ENCODE measurements at places on chromosomes 7 and 10.

GRCh38 chr10:121112136-121112535, 261.0 kb downstream of the WDR11 start:
- no peak overlapping the region for H3K4me3 ChIP-seq
- no peak overlapping the region for H3K27ac ChIP-seq
- no peaks in the 10 kb centered on the region for H3K27me3 ChIP-seq
- H3K4me1 ChIP-seq: no peaks in the 10 kb centered on the region
- H3K36me3 ChIP-seq: no peaks in the 10 kb centered on the region

DNA sequence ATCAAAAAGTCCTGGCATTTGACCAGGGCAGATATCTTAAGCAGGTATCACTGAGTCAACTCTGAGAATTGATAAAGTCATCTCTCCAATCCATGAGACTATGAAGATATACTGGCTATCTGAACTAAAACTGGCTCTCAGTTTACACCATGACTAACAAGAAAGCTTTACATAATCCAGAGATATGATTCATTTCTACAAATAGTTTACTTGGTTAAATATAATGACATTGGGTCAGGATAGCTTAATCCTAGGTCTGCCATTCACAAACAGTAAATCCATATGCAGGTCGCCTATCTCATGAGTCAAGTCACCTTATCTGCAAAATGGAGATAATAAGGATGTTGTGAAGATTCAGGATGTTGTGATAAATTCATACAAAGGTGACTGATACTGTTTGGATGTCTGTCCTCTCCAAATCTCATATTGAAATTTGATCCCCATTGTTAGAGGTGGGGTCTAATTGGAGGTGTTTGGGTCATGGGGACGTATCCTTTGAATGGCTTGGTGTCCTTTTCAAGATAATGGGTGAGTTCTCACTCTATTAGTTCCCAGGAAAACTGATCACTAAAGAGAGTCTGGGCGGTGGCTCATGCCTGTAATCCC, 117.4 kb downstream of the JMJD1C start:
- no peaks in the 10 kb centered on the region for H3K4me1 ChIP-seq
- H3K36me3 ChIP-seq: no peaks in the 10 kb centered on the region
- H3K4me3 ChIP-seq: no peak overlapping the region
- no peak overlapping the region for H3K27ac ChIP-seq

GRCh38 chr10:97466755-97467154, 20.8 kb downstream of the ZDHHC16 start:
- DNase-seq: no peak
- H3K36me3 ChIP-seq: peaks cover 83% of the 10 kb centered on the region
- H3K27me3 ChIP-seq: no peaks in the 10 kb centered on the region
- H3K4me3 ChIP-seq: no peak overlapping the region
- H3K4me1 ChIP-seq: no peaks in the 10 kb centered on the region

GRCh38 chr10:314871-315270, 179.6 kb downstream of the ZMYND11 start:
- peaks cover 3% of the 10 kb centered on the region for H3K36me3 ChIP-seq
- peak; percentile 63 for DNase-seq
- H3K4me1 ChIP-seq: peaks cover 45% of the 10 kb centered on the region

- H3K27ac ChIP-seq: no peak overlapping the region
- no peak overlapping the region for H3K4me3 ChIP-seq
- no peaks in the 10 kb centered on the region for H3K4me1 ChIP-seq
- H3K36me3 ChIP-seq: no peaks in the 10 kb centered on the region
- DNase-seq: peak; percentile 52
Measured at GRCh38 chr10:84026821-84027257, 112.5 kb upstream of the GHITM start.

GRCh38 chr7:36236073-36236472, 83.0 kb downstream of the EEPD1 start:
- no peaks in the 10 kb centered on the region for H3K36me3 ChIP-seq
- H3K27ac ChIP-seq: no peak overlapping the region
- H3K4me1 ChIP-seq: no peaks in the 10 kb centered on the region

DNA sequence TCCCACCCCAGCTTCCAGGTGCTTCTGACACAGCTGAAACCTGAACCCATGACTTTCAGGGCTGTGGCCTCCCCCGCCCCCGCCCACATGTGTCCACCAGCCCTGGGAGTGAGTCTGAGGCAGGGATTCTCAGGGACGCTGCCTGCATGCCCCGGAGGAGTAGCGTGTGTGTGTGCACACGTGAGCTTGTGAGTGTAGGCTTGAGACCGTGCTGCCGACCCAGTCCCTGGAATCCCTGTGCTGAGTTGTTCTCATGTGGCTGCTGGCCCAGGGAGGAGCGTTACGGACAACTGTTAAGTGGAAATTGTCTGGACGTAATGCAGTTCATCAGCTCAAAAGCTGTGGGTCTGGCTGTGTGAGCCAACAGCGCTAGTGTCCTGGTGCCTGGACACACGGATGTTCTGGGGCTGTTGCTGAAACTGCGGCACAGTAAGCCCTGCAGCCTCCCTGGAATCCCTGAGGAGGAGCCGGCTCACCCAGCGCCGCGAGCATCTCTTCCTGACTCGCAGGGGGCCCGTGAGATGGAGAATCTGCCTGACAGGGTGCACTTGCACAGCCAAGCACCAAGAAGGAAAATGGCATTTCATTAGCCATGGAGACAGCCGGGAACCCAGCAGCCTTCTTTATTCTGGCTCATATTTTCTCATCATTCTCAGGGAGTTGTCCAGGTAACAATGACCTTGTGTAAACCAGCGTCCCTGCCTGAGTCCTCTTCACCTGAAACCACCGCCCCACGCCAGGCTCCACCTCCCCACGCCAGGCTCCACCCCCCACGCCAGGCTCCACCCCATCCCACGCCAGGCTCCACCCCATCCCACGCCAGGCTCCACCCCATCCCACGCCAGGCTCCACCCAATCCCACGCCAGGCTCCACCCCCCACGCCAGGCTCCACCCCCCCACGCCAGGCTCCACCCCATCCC, 603.9 kb downstream of the PTPRN2 start:
- H3K36me3 ChIP-seq: no peaks in the 10 kb centered on the region
- no peak for DNase-seq
- no peaks in the 10 kb centered on the region for H3K27me3 ChIP-seq
- no peak overlapping the region for H3K27ac ChIP-seq

GRCh38 chr10:31932838-31933237, 4.2 kb upstream of the ARHGAP12 start:
- H3K27ac ChIP-seq: no peak overlapping the region
- DNase-seq: no peak
- H3K27me3 ChIP-seq: no peaks in the 10 kb centered on the region
- no peaks in the 10 kb centered on the region for H3K36me3 ChIP-seq
- peaks cover 4% of the 10 kb centered on the region for H3K4me1 ChIP-seq

DNA sequence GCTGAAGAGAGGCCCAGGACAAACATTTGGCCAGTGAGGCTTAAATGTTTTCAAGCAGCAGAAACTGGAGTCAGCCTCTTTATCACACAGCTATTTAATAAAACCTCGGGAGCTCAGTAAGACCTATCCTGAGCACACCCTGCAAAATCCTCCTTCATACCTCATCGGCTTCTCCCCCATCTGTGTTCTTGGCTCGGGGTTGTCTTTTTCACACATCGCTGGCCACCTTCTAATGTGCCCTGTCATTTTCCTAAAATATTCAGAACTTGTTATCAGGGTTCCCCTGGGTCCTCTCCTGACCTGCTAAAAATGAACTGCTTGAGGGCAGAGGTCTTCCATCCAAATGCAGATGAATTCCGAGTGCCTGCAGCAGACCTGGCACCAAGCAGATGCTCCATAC, 310.3 kb upstream of the AKR1E2 start:
- no peak overlapping the region for H3K4me3 ChIP-seq
- no peak overlapping the region for H3K27ac ChIP-seq
- no peaks in the 10 kb centered on the region for H3K27me3 ChIP-seq
- H3K4me1 ChIP-seq: no peaks in the 10 kb centered on the region

- no peak overlapping the region for H3K4me3 ChIP-seq
- DNase-seq: no peak
- H3K27me3 ChIP-seq: no peaks in the 10 kb centered on the region
- H3K27ac ChIP-seq: no peak overlapping the region
- H3K36me3 ChIP-seq: no peaks in the 10 kb centered on the region
Measured at GRCh38 chr10:113294868-113295267, 258.0 kb upstream of the HABP2 start.

- no peaks in the 10 kb centered on the region for H3K4me1 ChIP-seq
- H3K36me3 ChIP-seq: no peaks in the 10 kb centered on the region
- no peak for DNase-seq
- H3K27me3 ChIP-seq: no peaks in the 10 kb centered on the region
- H3K4me3 ChIP-seq: no peak overlapping the region
Measured at GRCh38 chr10:50511492-50512213, 112.1 kb downstream of the SGMS1 start.

DNA sequence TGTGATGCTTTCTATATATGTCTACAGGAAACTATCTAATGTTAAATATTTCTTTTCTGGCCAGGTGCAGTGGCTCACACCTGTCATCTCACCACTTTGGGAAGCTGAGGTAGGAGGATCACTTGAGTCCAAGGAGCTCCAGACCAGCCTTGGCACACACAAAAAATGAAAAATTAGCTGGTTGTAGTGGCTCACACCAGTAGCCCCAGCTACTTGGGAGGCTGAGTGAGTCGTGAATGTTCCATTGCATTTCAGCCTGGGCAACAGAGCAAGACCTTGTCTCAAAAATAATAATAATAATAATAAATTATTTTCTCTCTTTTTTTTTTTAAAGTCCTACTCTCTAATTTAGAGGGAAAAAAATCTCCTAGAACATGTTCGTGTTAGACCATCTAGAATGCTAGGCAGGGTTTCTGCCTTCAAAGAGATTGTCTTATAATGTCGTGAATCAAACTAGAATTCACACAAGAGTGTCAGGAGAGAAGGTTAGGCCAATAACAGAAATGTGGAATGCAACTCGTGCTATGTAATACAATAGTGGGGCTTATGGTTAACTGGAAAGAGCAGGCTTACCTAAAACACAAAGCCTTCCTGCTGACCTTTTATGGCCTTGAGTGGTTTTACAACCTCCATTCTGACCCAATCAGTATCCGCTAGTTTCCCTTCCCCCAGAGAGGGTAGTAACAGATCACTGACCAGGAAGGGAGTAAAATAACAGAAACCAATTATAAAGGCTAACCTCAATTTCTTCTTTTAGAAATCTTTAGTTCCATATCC, 46.3 kb downstream of the MYOF start:
- H3K27me3 ChIP-seq: no peaks in the 10 kb centered on the region
- no peak for DNase-seq
- H3K4me1 ChIP-seq: peaks cover 41% of the 10 kb centered on the region
- H3K27ac ChIP-seq: peak overlapping the region; percentile 95
- H3K4me3 ChIP-seq: no peak overlapping the region

GRCh38 chr7:33753881-33754525, 151.3 kb upstream of the BMPER start:
- H3K36me3 ChIP-seq: no peaks in the 10 kb centered on the region
- no peak overlapping the region for H3K27ac ChIP-seq
- peaks cover 24% of the 10 kb centered on the region for H3K4me1 ChIP-seq
- no peaks in the 10 kb centered on the region for H3K27me3 ChIP-seq
- no peak for DNase-seq
- no peak overlapping the region for H3K4me3 ChIP-seq

DNA sequence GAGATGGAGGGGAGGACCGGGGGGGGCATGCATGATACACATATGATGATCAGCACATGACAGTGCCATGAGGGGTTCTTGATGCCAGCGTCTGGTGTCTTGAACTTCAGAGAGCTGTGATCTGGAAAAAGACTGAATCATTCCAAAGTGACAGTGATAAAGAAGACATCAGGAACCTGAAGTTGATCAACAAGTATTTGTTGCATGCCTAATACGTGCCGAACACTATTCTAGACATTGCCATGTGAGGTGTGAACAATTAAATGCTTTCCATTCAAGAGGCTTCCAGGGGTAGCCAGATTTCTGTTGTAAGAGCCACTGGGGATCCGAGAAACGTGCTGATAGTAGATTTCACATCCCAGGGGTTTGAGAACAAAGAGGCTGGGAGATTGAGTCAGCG, 6.2 kb downstream of the MCM10 start:
- DNase-seq: no peak
- peaks cover 58% of the 10 kb centered on the region for H3K36me3 ChIP-seq
- H3K4me3 ChIP-seq: no peak overlapping the region
- H3K27ac ChIP-seq: no peak overlapping the region
- no peaks in the 10 kb centered on the region for H3K4me1 ChIP-seq

DNA sequence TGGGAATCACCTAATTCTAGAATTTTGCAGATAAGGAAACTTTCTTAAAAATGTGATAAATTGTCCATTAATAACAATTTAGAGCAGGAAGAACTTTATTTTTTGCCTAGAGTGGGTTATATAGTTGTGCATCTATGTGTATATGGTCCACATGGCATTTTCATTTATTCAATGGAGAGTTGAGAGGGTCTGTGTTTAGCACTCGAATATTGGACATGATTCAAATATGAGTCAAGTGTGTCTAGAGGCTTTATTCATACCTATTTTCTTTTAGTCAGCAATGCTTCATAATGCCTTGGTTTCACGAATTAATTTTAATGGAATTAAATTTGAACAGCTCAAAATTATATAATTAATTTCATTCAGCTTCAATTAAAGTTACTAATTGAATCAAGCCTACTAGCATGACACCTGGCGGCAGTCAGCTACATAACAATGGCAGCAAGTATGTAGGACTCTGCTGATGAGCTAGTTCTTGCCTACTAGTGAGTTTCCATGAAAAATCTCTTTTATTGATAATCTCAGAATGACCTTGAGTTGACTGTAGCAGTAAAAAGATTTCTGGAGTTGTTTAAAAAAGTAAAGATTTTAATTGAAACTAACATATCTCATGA, 17.7 kb downstream of the MDFIC start:
- H3K27ac ChIP-seq: no peak overlapping the region
- no peak for DNase-seq
- no peak overlapping the region for H3K4me3 ChIP-seq
- no peaks in the 10 kb centered on the region for H3K27me3 ChIP-seq
- peaks cover 12% of the 10 kb centered on the region for H3K4me1 ChIP-seq

- no peaks in the 10 kb centered on the region for H3K27me3 ChIP-seq
- H3K4me1 ChIP-seq: no peaks in the 10 kb centered on the region
- no peak overlapping the region for H3K27ac ChIP-seq
- no peak for DNase-seq
- H3K4me3 ChIP-seq: no peak overlapping the region
- no peaks in the 10 kb centered on the region for H3K36me3 ChIP-seq
Measured at GRCh38 chr7:3067606-3068380, 24.1 kb upstream of the CARD11 start.

GRCh38 chr10:27192284-27192683, 37.1 kb downstream of the MASTL start:
- no peak overlapping the region for H3K27ac ChIP-seq
- H3K36me3 ChIP-seq: peaks cover under 1% of the 10 kb centered on the region
- no peak for DNase-seq
- H3K27me3 ChIP-seq: no peaks in the 10 kb centered on the region

GRCh38 chr7:149799397-149800168, 26.2 kb upstream of the ZNF467 start:
- H3K27ac ChIP-seq: no peak overlapping the region
- H3K4me3 ChIP-seq: no peak overlapping the region
- H3K27me3 ChIP-seq: no peaks in the 10 kb centered on the region

- DNase-seq: no peak
- H3K27ac ChIP-seq: no peak overlapping the region
- no peak overlapping the region for H3K4me3 ChIP-seq
Measured at GRCh38 chr7:82081644-82082224, 311.9 kb upstream of the HGF start.

All from A673 (cell line).